ENCODE measurements at places on chromosomes 16 and 17. TPM values are rescaled to one million over a fixed set of nuclear protein-coding genes. Genes with fewer than 3 reads are reported as not detected.

- no peaks in the 10 kb centered on the region for H3K27me3 ChIP-seq
- DNase-seq: peak; percentile 50
- H3K36me3 ChIP-seq: no peaks in the 10 kb centered on the region
- peak overlapping the region; percentile 55 for H3K4me3 ChIP-seq
These were observed 516 bp downstream of the CPNE2 start for GRCh38 chr16:57092786-57093411.

GRCh38 chr17:48997827-48998586, 822 bp downstream of the IGF2BP1 start:
- no peak for DNase-seq
- no peak overlapping the region for H3K27ac ChIP-seq
- H3K4me3 ChIP-seq: no peak overlapping the region

GRCh38 chr16:57039148-57039812, 49.9 kb downstream of the NLRC5 start:
- no peaks in the 10 kb centered on the region for H3K4me1 ChIP-seq
- no peaks in the 10 kb centered on the region for H3K36me3 ChIP-seq
- no peak overlapping the region for H3K4me3 ChIP-seq
- no peak overlapping the region for H3K27ac ChIP-seq
- no peak for DNase-seq

DNA sequence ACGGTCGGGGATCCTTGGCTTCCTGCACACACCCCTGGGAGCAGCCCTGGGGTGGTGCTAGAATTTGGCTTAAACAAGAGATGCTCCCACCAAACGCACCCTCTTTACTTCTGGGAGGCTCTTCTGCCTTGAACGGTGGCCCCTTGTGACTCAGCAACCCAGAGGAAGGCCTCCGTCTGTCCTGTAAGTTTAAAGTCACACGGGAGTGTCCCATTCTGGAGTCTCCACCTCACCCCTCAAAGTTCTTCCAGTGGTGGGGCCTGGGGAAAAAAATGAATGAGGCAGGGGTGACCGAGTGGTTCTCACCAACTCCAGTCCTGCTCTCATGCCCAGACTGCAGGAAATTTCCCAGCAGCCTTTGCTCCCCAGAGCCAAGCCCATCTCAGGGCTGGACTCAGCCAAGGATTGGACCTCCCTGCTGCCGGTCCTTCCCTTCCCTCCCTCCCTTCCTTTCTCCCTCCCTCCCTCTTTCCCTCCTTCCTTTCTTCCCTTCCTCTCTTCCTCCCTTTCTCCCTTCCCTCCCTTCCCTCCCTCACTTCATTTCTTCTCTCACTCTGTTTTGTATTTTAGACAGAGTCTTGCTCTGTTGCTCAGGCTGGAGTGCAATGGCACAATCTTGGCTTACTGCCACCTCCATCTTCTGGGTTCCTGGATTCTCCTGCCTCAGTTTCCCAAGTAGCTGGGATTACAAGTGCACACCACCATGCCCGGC, 11.4 kb downstream of the ITGAD start:
- DNase-seq: no peak
- H3K4me1 ChIP-seq: no peaks in the 10 kb centered on the region
- H3K4me3 ChIP-seq: no peak overlapping the region
- H3K27ac ChIP-seq: no peak overlapping the region
- no peaks in the 10 kb centered on the region for H3K27me3 ChIP-seq

Gene OTOP2
- not detected for total RNA-seq

GRCh38 chr16:30490210-30490609, 17.7 kb downstream of the ITGAL start:
- no peak overlapping the region for H3K4me3 ChIP-seq
- H3K4me1 ChIP-seq: no peaks in the 10 kb centered on the region

DNA sequence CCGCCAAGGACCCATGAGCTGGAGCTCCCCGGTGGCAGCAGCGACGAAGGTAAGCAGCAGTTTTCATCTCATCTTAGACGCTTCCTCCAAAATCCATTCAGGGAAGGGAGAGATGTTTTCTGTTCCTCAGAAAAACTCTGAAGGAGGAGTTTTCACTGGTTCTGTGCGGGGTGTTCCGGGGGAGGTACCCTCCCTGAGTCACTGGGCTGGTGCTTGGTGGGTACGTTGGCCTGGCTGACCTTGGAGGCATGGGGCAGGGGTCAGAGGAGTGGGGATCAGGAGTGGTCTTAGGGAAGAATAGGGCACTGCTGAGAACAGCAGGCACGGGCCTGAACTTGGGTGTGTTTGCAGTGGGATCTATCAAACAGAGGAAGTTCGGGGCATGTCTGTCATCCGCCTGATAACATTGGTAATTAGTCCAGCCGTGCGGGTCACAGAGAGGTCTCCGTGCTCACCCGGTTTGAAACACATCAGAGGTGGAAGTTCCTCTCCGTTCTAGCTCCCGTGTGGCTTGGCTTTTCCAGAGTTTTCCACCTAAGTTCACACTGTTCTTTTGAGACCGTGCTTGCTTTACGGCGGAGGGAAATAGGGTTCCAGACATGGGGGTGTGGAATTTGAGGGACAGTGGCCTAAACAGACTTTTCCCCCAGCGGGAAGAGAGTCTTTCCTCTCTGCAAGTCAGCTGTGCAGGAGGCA, 59.6 kb upstream of the CIBAR2 start:
- no peak for DNase-seq
- H3K27me3 ChIP-seq: no peaks in the 10 kb centered on the region
- H3K36me3 ChIP-seq: no peaks in the 10 kb centered on the region
- peak overlapping the region; percentile 6 for H3K4me3 ChIP-seq

Gene HEXIM1
- 37.1 TPM for total RNA-seq

GRCh38 chr17:32520104-32520701, 33.4 kb downstream of the CDK5R1 start:
- H3K36me3 ChIP-seq: no peaks in the 10 kb centered on the region
- no peaks in the 10 kb centered on the region for H3K4me1 ChIP-seq
- no peak overlapping the region for H3K27ac ChIP-seq
- peak overlapping the region; percentile 47 for H3K4me3 ChIP-seq
- H3K27me3 ChIP-seq: no peaks in the 10 kb centered on the region
- DNase-seq: no peak

Gene GLP2R
- total RNA-seq: 0.72 TPM

DNA sequence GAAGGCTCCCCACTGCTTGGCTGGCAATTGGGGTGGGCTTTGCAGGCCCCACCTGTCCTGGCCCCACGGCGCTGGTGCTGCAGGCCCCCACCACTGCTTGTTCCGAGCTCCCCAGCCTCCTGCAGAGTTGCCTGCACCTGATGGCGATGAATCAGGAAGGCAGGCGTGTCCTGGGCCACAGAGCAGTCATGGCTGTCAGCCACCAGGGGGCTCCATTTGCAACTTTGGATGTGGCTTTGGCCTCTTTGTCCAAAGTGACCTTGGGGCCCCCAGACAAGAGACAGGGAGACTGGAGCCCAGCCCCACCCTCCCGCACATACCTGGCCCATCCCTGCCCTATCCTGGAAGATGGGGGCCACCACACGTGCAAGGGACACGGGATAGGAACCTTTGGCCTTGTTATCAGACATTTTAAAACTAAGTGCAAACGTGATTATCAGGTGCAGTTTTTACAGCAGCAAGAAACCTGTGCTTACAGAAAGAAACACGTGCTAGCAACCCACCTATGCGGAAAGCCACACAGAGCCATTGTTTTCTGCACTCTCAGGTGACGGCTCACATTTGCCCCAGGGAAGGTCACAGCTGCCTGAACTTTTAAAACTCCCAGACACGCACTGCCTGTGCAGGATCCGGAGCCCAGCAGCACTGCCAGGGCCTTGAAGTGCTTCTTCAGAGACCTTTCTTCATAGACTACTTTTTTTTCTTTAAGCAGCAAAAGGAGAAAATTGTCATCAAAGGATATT, at the start of gene DNASE1:
DNASE1 (plus strand) TSS at position 443 of the 743 bp plus-strand sequence. CDS start 683 bp downstream, outside the sequence.
- H3K27me3 ChIP-seq: no peaks in the 10 kb centered on the region
- no peak within 1 kb of the TSS for H3K27ac ChIP-seq
- no peak for DNase-seq
- H3K4me1 ChIP-seq: peaks cover 1% of the 10 kb centered on the region
- H3K36me3 ChIP-seq: no peaks in the 10 kb centered on the region

- no peaks in the 10 kb centered on the region for H3K4me1 ChIP-seq
- no peak for DNase-seq
- H3K4me3 ChIP-seq: no peak overlapping the region
- no peaks in the 10 kb centered on the region for H3K27me3 ChIP-seq
- no peak overlapping the region for H3K27ac ChIP-seq
These were observed 15.2 kb upstream of the MARCHF10 start for GRCh38 chr17:62823111-62823893.

Gene RETREG3
- 56.5 TPM for total RNA-seq

DNA sequence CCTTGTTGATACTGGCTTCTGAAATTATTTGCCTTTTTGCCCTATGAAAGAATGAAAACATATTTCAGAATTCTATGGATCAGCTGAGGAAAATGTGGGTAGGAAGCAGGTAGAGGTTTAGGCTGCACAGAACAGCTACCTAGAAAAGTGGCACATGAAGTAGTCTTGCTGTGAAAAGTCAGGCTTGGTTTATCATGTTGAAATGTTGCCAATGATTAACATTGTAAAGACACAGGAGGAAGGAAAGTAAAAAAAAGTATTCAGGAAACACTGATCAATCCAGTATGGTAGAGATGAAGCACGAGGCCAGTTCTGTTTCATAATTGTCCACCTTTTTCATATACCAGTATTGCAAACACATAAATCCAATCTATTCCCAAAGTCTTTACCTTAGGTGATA, 29.9 kb downstream of the ABCA6 start:
- DNase-seq: no peak
- H3K4me1 ChIP-seq: no peaks in the 10 kb centered on the region

GRCh38 chr16:78563905-78564304, 464.5 kb downstream of the WWOX start:
- H3K27ac ChIP-seq: no peak overlapping the region
- H3K4me1 ChIP-seq: no peaks in the 10 kb centered on the region
- no peaks in the 10 kb centered on the region for H3K36me3 ChIP-seq
- H3K4me3 ChIP-seq: no peak overlapping the region

DNA sequence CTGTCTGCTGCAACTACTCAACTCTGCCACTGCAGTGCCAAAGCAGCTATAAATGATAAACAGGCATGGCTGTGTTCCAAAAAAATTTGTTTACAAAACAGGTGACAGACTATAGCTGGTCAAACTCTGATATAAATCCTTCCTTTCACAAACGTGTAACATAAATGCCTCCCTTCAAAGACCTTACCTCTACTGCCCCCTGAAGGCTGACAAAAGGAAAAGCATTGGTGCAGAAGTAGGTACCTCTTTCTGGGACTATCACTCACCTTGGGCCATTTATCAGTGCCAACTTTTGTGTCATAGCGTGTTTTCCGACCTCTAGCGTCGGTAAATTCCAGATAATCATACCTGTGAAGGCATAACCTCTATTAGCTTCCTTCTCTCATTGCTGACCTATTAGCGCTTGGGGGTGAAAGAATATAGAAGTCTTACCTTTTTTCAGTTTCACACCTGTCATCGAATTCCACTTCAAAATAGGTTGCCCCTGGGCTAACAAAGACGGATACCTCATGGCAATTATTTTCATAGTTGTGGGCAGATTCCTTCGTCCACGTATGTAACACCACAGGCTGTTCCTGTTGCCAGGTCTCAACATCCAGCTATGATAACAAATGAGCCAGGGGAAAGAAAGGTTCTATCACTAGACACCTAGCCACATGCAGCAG, 67.9 kb downstream of the ZZEF1 start:
- no peak overlapping the region for H3K27ac ChIP-seq
- no peaks in the 10 kb centered on the region for H3K4me1 ChIP-seq
- H3K36me3 ChIP-seq: no peaks in the 10 kb centered on the region
- H3K4me3 ChIP-seq: no peak overlapping the region
